Right ventricle myocardium superior (tissue), 1 donor: ENCODE measurements at places on chromosomes 7 and 10.

DNA sequence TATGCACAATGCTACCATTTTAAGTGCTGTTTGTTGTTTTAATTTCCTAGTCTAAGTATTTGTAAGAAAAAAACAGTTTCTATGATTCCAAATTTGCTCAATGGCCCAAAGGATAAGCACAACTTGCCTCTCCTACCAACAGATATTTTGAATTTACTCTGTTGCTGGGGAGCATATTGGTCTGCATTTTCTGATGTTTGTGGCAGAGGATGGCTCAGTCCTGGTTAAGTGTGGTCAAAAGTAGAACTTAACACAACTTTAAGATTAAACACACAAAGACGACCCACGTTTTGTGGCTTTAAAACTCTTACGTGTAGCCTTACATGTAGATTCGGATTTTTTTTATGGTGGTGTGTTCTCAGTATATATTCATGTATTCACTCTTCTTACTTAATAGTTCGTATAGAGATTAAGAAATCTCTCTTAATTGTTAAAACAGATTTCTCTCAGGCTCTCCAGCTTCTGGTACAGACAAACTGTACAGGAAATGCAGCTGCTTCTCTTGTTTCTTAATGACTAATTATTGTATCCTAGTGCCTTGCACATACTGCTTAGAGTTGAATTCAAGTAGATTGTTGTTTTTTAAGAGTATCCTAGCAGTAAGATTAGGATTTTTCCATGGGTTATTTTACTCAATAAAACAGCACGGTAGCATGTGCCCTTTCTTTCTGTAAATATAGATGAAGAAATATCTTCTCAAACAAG is 86.2 kb downstream of the GPR85 start:
- DNase-seq = no peak

GRCh38 chr10:51759896-51760534 is 60.6 kb upstream of the CSTF2T start:
- no peak for DNase-seq

DNA sequence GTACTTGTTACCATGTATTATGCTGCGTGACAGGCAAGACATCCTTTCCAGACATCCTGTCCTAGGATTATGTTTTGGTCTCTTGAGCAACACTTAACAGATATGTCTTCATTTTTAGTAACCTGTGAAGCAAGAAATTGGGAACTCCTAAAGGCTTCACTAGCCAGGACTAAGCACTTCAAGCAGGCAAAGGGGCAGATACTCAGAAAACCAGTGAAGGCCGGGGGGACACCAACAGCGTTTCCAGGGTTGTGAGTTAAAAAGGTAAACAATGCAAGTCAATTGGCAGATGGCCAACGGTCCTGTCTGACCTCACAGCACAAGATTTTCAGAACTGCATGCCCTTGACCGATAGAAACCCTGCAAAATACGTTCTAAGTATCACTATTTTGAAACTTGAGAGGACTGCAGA is 77.6 kb upstream of the SFMBT2 start:
- DNase-seq = no peak

GRCh38 chr10:5576780-5577624 is 52.2 kb downstream of the CALML3 start:
- no peak for DNase-seq

DNA sequence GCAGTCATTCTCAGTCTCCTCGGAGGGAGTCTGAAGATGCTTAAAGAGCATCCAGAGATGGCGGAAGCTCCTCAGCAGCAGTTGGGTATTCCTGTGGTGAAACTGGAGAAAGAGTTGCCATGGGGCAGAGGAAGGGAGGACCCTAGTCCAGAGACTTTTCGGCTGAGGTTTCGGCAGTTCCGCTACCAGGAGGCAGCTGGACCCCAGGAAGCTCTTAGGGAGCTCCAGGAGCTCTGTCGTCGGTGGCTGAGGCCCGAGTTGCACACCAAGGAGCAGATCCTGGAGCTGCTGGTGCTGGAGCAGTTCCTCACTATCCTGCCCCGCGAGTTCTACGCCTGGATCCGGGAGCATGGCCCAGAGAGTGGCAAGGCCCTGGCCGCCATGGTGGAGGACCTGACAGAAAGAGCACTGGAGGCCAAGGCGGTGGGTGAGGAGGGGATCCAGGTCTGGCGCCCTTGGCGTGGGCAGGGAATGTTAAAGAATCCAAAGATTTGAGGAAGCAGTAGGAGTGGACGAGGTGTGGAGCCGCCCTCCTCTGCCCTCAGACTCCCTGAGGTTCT is 2.9 kb downstream of the ZSCAN25 start:
- no peak for DNase-seq

- DNase-seq = no peak
Measured at GRCh38 chr10:69104994-69105790, 17.3 kb downstream of the SRGN start.

- DNase-seq = no peak
Measured at GRCh38 chr10:9060314-9060713, 1005.8 kb downstream of the GATA3 start.

DNA sequence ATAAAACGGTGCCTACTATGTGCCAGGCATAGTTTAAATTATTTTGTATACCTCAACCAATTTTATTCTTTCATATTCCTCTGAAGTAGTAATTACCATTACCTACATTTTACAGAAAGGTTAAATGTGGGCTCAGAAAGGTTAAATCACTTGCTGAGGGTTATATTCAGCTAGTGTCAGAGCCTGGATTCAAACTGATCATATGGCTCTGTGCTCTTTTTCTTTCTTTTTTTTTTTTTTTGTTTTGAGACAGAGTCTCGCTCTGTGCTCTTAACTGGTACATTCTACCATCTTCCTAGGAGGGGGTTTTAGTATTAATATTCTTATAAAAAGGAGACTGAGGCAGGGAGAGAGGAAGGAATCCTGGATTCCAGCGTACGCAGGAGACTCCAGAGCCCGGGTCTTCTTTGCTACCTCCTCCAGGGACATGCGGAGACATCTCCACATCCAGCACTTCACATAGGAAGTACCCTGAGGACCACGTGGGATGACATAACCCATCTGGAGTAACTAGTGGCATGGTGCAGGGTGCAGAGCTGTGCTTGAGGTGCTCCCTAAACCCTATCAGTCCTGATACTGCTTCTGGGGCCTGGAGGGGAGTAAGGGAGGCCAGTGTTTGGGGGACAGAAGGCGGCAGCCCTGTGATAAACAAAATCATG is 29.6 kb upstream of the ATXN7L1 start:
- no peak for DNase-seq

DNA sequence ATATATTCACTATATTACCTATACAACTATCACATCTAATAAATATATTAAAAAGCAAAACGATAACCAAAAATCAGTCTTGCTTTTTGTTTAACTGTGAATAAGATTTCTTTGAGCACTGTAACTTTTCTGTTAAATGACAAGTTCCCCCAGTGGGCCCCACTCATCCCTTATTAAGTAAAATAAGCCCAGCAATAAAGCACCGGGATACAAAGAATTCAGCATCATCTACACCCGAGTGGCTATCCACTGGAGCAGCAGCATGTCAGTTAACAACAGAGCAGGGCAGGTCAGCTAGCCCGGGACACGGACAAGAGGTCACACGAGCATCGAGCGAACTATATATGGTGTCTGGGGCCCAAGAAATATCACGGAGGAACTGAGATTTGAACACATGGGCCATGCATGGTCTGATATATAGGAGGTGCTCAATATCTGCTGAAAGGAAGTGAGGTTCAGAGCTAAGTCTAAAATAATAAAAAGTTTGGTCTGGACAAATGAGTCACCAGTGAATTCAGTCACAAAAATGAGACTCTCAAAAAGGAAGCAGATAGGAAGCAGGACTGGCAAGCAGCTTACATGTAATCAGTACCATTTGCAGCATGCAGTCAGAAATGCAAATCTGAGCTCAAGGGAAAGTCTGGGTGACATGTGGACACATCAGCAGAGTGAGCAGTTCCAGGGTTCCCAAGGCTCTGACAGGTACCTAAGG is 4.1 kb downstream of the ERCC6 start:
- DNase-seq = no peak

- no peak for DNase-seq
Measured at GRCh38 chr10:19250546-19250945, 201.9 kb downstream of the MALRD1 start.

- DNase-seq = no peak
Measured at GRCh38 chr10:86163522-86164173, 202.9 kb downstream of the GRID1 start.

DNA sequence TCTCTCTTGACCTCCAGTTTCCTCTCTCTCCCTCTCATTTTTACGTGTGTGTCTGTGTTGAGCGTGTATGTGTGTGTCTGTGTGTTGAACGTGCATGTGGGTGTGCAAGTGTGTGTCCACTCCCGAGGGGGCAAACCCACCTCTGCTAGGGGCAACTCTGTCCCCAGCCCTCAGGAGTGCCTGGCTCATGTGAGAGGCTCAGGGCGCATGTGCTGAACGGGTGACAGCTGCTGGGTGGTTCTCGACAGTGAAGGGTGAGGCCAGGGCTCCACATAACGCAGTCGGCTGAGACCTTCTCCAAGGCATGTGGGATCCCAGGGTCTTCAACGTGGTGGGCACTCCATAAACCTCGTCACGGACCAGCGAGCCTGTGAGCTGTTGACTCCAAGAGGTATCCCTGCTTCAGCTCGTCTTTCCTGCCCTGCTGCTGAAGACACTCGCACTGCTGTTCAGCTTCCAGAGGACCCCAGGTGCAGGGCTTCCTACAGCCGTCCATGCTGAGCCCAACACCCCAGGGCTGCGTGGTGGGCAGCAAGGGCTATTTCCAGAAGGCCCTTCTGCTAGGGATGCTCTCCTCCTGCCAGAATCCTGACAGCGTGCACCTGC is 361.6 kb upstream of the SHH start:
- no peak for DNase-seq

- no peak for DNase-seq
Measured at GRCh38 chr7:29116361-29117200, 29.8 kb downstream of the CPVL start.

DNA sequence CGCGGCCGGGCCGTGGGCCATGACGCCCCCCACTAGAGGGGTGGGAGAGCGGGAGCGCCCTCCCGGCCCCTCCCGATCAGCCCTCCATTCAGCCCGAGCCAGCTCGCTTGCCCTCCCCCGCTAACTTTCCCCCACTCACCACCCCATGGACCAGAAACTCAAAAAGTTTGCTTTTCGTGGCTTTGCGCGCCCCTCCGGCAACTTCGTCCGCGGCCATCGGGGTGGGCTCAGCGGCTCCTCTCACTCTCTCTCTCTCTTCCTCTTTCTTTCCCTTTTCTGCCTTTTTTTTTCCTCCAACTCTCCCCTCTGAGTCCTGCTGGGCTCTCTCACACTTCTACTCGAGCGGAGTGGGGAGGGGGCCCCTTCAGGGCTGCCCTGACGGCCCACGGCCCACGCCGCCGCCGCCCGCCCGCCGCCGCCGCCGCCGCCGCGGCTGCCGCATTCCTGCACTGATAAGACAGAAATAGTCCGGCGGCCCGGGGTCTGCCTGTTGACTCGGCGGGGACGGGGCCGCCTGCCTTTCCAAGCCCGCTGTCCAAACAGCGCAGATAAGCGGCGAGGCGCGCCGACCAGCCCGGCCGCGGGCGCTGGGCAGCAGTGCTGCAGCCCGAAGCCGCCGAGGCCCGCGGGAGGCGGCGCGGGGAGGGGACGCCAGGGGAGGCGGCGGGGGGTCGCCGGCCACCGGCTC is at the start of gene SMARCD3:
Gene SMARCD3 (minus strand): TSS at position 349 of the 688 bp plus-strand sequence. CDS start 132 bp downstream, at position 217.
- DNase-seq = peak; percentile 87

GRCh38 chr7:128454808-128455542 is 703 bp upstream of the HILPDA start:
- DNase-seq = no peak

DNA sequence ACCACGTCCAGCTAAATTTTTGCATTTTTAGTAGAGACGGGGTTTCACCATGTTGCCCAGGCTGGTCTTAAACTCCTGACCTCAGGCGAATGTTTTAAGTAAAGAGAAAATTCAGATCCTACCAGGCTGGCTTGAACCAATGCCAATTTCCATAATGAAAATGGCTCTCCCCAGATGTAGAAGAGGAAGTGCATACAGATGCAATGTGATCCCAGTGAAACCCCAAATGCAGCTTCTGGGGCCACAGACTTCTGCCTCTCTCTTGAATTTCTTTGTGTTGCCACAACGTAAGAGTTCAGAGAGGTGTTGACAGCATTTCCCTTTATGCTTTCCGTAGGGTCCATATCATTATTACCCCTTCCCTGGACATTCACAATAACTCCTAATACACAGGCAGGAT is 29.6 kb upstream of the GOT1 start:
- DNase-seq = no peak

- no peak for DNase-seq
Measured at GRCh38 chr7:116588641-116589594, 64.1 kb downstream of the CAV1 start.

DNA sequence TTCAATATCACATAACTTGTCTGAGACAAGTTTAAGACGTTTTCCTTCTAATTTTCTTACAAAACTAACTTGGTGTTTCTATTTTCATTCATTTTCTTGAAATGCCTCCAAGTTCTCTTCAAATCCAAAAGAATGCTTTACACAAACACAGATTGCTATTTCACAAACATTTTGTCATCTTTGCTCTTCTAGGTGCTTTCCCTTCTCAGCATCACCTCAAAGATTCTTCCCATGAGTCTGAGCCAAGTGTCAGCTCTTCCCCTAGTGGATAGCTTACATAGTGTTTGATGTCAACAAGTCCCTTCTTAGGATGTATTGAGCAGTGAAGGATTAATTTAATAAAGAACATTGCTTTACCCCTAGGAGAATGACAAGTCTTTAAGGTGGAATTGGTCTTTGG is 38.1 kb upstream of the SEMA3A start:
- DNase-seq = no peak
